Naive thymus-derived CD8-positive, alpha-beta T cell (primary cell): ENCODE measurements at places on chromosomes 5 and 9. TPM values are rescaled to one million over a fixed set of nuclear protein-coding genes. Genes with fewer than 3 reads are reported as not detected.

Gene GABRA1
- not detected for total RNA-seq

Gene CAMK2A
- not detected for total RNA-seq

Gene GRXCR2
- not detected for total RNA-seq

Gene PPP1R2B
- 0.33 TPM for total RNA-seq

Gene TSPAN17
- 21.4 TPM for total RNA-seq

Gene ZDHHC11B
- total RNA-seq, result 2.3 TPM

Gene CDKN2B-AS1
- total RNA-seq, result 0.60 TPM

Gene SLC35A4
- 53.6 TPM for total RNA-seq

Gene TMEM174
- not detected for total RNA-seq

Gene FOXD4L4
- 0.42 TPM for total RNA-seq

Gene PCA3
- not detected for total RNA-seq

Gene SLC25A2
- total RNA-seq, result 2.1 TPM

Gene F2RL2
- not detected for total RNA-seq

Gene CCDC180
- 17.8 TPM for total RNA-seq

Gene KLF4
- total RNA-seq, result 0.96 TPM

Gene TEX48
- not detected for total RNA-seq

Gene ARRDC3
- 355 TPM for total RNA-seq

Gene CDKN2A
- total RNA-seq, result 0.94 TPM

Gene S1PR3
- total RNA-seq, result not detected

Gene PPP3R2
- total RNA-seq, result not detected

Gene IL9
- not detected for total RNA-seq

Gene EIF4E1B
- not detected for total RNA-seq

Gene DBH
- total RNA-seq, result not detected

Gene MED10
- total RNA-seq, result 70.0 TPM

Gene SIT1
- 24.2 TPM for total RNA-seq

Gene TMEM232
- 1.4 TPM for total RNA-seq

Gene OR13C9
- not detected for total RNA-seq

Gene HTR1A
- total RNA-seq, result not detected

Gene PITX1
- total RNA-seq, result not detected

Gene CEL
- 1.3 TPM for total RNA-seq

Gene ANKRD31
- 2.7 TPM for total RNA-seq

Gene PCDHB4
- total RNA-seq, result not detected

Gene CLK4
- total RNA-seq, result 105 TPM

Gene CDH6
- total RNA-seq, result not detected

Gene LTC4S
- 5.5 TPM for total RNA-seq

Gene MRPS27
- total RNA-seq, result 45.2 TPM

Gene TAF11L10
- total RNA-seq, result not detected

Gene COL23A1
- 0.16 TPM for total RNA-seq

Gene TAF11L5
- total RNA-seq, result not detected

Gene CPEB4
- total RNA-seq, result 16.0 TPM
